WTC11 (cell line): ENCODE measurements at places on chromosomes 2 and 18. TPM values are rescaled to one million over a fixed set of nuclear protein-coding genes. Genes with fewer than 3 reads are reported as not detected.

GALNT14 gene
- 6.0 to 6.8 TPM (median 6.3 TPM) in 3 replicates for total RNA-seq

MRO gene
- total RNA-seq = 0.71 to 2.1 TPM (median 1.1 TPM) in 3 replicates

KLHL41 gene
- total RNA-seq = not detected in 3 replicates

NEU2 gene
- not detected in 3 replicates for total RNA-seq

TSPYL6 gene
- total RNA-seq = not detected in 3 replicates

G6PC2 gene
- not detected in 3 replicates for total RNA-seq

AQP4 gene
- total RNA-seq = 2.8 to 4.5 TPM (median 3.7 TPM) in 3 replicates

C18orf32 gene
- total RNA-seq = 28.7 to 32.5 TPM (median 32.1 TPM) in 3 replicates

SLC5A7 gene
- 0.05 TPM in 1 of 3 replicates, not detected in the others for total RNA-seq

ACADL gene
- total RNA-seq = 0.39 to 0.60 TPM (median 0.42 TPM) in 3 replicates

TOGARAM2 gene
- total RNA-seq = 0.62 to 1.0 TPM (median 1.0 TPM) in 3 replicates

LAMA3 gene
- 0.50 to 0.89 TPM (median 0.83 TPM) in 3 replicates for total RNA-seq

CAPN14 gene
- total RNA-seq = 0.11 to 0.37 TPM (median 0.11 TPM) in 3 replicates

TMEM150A gene
- total RNA-seq = 20.9 to 23.1 TPM (median 21.6 TPM) in 3 replicates

SLC30A3 gene
- 8.0 to 8.9 TPM (median 8.1 TPM) in 3 replicates for total RNA-seq

RAMP1 gene
- 0.62 to 1.2 TPM (median 1.0 TPM) in 3 replicates for total RNA-seq
